ENCODE measurements at places on chromosomes 5 and 9. TPM values are rescaled to one million over a fixed set of nuclear protein-coding genes. Genes with fewer than 3 reads are reported as not detected.

The ANKRD31 gene
- total RNA-seq: 0.33 TPM

The GOLM1 gene
- total RNA-seq: 37.0 TPM

The TOR2A gene
- total RNA-seq: 11.1 TPM

The PPIP5K2 gene
- 48.4 TPM for total RNA-seq

The DRD1 gene
- total RNA-seq: 0.10 TPM

The HBEGF gene
- total RNA-seq: 1.9 TPM

The P4HA2 gene
- 3.9 TPM for total RNA-seq

The OBP2B gene
- total RNA-seq: 0.33 TPM

The TAS2R1 gene
- not detected for total RNA-seq

The C1QTNF3 gene
- total RNA-seq: 5.6 TPM

The DDX46 gene
- total RNA-seq: 36.4 TPM

The IFNA8 gene
- total RNA-seq: not detected

The RAD50 gene
- total RNA-seq: 26.2 TPM

The PRDM9 gene
- not detected for total RNA-seq

The FIBCD1 gene
- 0.45 TPM for total RNA-seq

The OCLN gene
- total RNA-seq: 5.2 TPM

The GFI1B gene
- not detected for total RNA-seq

The SLC6A3 gene
- 0.38 TPM for total RNA-seq

The RAB3C gene
- total RNA-seq: 0.35 TPM

The FAM221B gene
- not detected for total RNA-seq

The GPR150 gene
- 0.10 TPM for total RNA-seq

The SELENOP gene
- total RNA-seq: 764 TPM

The TRPM6 gene
- total RNA-seq: 0.11 TPM

The OR1J1 gene
- total RNA-seq: not detected

The CCDC192 gene
- total RNA-seq: 1.4 TPM

The GADD45G gene
- 15.7 TPM for total RNA-seq

The PCDHB2 gene
- 3.3 TPM for total RNA-seq

The SLC1A1 gene
- total RNA-seq: 1.7 TPM

The NSD1 gene
- 83.2 TPM for total RNA-seq

The S1PR3 gene
- total RNA-seq: 6.2 TPM

The SLC34A3 gene
- not detected for total RNA-seq

The ARID3C gene
- total RNA-seq: not detected

The ARHGEF28 gene
- total RNA-seq: 37.8 TPM

The STARD4 gene
- total RNA-seq: 34.1 TPM

The TEX48 gene
- total RNA-seq: not detected

The FBP2 gene
- not detected for total RNA-seq

The TMEM215 gene
- total RNA-seq: not detected

The IFNA13 gene
- total RNA-seq: not detected

The HEMGN gene
- total RNA-seq: not detected

The BTNL3 gene
- not detected for total RNA-seq

The OTULINL gene
- 3.6 TPM for total RNA-seq

The PAPPA gene
- 5.5 TPM for total RNA-seq

The EGFL7 gene
- total RNA-seq: 43.4 TPM

The LCN15 gene
- not detected for total RNA-seq

The UBE2D2 gene
- total RNA-seq: 131 TPM

The PLCXD3 gene
- 69.5 TPM for total RNA-seq

The XRCC4 gene
- 2.6 TPM for total RNA-seq
